ENCODE measurements at places on chromosomes 7 and 10.

DNA sequence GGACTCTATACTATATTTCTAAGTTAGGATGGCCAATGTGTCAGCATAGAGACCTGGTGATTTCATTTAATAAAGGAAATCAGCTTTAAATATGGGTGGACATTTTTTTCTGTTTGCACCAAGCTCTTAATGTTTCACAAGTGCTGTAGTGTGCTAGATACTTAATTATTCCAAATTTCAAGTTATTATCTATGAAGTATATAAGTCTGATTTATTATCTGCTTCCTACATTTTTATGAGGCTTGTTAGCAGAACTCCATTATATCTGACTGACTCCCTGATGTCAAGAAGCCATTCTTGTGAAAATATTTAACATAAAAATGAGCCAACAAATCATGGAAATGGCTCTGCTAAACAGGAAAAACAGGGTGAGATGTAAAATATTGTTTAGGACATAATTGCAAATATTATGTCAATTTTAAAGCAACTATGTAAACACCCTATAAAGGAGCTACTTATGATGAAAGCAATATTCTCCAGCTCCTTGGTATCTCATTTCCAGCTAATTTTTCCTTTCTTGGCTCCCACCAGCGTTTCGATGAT, 1415.2 kb downstream of the GATA3 start:
- no peak for DNase-seq

DNA sequence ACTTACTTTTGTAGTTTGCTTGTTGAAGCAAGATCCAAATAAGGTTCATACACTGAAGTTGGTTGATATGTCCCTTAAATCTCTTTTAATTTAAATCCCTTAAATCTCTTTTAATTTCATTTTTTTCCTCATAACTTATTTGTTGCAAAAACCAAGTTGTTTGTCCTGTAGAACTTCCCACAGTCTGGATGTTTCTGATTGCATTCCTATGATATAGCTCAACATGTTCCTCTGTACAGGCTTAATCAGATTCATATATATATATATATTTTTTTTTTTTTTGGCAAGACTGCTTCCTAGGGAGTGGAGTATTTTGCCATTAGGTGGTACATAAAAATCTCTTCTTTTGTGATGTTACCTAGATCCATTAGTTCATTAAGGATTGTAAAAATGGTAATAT, 174.9 kb upstream of the MKLN1 start:
- DNase-seq = no peak

DNA sequence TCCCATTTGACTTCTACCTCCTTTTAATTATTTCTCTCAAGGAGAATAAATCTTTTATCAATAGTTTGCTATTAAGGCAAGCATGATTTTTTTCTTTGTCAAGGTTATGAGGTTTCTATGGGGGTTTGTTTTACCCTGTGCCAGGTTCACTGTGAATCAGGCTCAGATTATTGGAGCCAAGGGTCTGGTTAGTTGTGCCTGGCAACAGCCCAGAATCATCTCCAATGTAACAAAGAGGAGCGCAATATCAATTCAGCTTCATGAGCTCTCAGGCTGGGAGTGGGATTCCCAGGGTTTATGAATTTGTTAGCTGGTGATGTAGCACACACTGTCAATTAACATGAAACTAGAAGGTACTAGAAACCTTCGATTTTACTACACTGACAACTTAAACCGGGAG, 73.2 kb downstream of the AASS start:
- DNase-seq = no peak

DNA sequence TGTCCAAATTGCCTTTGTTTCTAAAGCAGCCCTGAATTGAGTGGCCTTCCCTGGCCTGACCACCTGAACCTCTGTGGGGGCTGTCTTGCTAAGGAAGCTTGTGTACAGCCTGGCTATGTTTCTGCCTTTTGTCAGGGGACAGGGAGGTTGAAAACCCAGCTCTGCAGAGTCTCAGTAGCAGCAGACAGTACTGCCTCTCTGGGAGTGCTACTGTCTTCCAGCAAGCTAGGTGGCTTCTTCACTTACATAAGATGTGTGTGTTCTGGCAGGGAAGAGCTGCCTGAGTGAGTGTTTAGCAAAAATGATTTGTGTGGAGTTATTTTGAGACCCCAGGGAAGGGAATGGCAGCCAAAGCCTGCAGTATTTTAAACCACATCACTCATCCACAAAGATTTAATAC, 57.4 kb downstream of the LRRC4 start:
- DNase-seq = no peak

DNA sequence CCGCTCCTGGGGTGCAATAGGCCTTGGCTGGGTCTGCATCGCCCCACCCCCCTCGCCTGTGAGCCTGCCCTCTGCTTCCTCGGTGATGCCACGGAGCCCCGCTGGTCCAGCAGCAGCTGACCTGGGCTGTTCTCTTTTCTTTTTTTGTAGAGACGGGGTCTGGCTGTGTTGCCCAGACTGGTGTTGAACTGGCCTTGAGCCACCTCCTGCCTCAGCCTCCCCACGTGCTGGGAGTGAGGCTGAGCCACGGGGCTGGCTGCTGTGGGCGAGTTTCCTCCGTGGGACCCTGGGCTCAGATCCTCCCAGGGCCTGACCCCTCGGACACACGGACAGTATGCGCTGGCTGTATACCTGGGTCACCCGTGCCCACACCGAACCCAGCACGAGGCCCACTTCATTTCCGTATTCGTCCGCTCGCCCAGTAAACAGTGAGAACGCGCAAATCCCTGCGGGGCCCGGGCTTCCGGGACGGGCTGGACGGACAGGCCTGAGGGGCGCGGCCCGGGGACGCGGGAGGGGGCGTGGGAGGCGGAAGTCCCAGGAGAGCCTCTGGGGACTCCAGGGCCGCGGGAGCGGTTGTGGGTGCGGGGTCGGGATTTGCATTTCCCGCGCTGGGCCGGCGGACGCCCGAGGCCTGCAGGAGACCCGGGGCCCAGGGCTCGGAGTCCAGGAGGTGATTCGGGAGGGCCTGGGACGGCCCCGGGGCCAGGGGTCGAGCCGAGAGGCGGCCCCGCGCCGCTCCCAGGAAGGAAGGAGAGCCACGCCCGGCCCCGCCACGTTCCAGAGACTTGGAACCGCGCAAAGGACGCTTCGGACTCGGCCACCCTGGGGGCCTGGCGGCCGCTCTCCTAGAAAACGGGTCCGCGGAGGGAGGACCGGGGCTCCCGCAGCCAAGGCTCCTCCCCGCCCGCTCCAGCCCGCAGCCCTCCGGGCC, 57.7 kb upstream of the DNAJB6 start:
- no peak for DNase-seq

- DNase-seq = no peak
These were observed 124.2 kb upstream of the MKLN1 start for GRCh38 chr7:131203291-131203976.

GRCh38 chr7:105678811-105679495, 97.7 kb upstream of the EFCAB10 start:
- DNase-seq = no peak
